ENCODE measurements at places on chromosomes 1 and 21.

- DNase-seq: peak; percentile 61
These were observed 17.6 kb downstream of the FCRL4 start for GRCh38 chr1:157580179-157580827.

GRCh38 chr1:235648407-235648907 lies 1.1 kb downstream of the GNG4 start:
- no peak for DNase-seq

GRCh38 chr1:206514813-206515387 lies 7.6 kb downstream of the RASSF5 start:
- no peak for DNase-seq

- no peak for DNase-seq
These were observed 90.4 kb downstream of the APP start for GRCh38 chr21:26080211-26080610.

- DNase-seq: no peak
These were observed 62.2 kb upstream of the PAX7 start for GRCh38 chr1:18568489-18568888.

DNA sequence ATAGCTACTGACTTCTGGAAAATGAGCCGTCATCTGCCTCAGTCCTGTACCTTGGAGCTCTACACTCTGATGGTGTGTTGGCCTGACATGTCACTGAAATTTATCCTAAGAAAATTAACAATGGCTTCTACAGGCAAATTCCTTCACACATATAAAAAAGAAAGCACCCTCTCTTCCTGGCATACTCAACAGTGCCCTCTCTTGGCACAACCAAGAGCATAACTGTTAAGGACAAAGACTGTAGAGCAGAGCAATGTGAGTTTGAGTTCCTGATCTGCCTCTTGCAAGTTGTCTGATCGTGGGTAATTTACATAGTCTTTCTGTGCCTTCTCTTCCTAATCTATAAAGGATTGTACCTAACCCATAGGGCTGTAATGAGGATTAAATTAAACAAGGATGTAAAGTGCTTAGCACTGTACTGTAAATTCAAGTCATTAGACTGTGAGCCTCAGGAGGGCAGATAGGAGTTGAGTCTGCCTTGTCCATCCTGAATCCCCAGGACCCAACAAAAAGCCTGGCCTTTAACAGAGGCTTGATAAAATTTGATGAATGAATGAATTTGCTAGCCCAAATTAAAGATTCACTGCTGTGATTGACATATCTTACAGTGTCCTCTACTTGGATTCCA lies 83.5 kb downstream of the SYF2 start:
- DNase-seq: peak; percentile 84

DNA sequence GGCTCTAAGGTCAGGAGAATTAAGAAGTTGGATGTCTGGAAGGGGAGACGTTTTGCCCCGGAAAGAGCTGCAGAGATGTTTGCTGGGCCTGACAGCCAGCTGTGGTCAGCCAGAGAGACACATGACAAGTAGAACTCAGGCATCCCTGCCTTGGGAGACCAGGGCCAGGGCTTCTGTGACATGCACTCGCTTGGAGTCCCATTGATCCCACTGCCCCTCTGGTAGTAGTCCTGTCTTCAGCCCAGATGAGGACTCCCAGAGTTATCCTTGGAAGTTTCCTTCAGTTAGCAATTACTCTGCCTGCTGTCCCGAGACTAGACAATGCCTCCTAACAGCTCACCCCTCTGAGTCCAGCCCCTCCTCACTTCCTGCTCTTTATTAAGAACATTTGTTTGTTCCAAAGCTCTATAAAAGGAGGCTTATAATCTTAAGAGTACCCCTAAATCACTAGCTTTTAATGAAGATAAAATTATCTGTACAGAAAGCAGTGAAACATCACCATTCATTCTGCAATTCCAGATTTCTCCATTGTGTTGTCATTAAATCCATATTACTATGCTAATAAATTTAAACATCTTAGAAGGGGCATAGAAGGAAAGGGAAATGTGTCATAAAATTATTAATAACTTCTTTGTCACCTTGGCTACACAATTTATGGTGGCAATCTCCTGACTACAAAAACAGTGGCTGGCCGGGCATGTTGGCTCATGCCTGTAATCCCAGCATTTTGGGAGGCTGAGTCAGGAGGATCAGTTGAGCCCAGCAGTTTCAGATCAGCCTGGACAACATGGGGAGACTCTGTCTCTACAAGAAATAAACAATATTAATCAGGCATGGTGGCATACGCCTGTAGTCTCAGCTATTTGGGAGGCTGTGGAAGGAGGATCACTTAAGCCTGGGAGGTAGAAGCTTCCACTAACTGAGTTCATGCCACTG lies 94.2 kb downstream of the KCNK1 start:
- DNase-seq: no peak

DNA sequence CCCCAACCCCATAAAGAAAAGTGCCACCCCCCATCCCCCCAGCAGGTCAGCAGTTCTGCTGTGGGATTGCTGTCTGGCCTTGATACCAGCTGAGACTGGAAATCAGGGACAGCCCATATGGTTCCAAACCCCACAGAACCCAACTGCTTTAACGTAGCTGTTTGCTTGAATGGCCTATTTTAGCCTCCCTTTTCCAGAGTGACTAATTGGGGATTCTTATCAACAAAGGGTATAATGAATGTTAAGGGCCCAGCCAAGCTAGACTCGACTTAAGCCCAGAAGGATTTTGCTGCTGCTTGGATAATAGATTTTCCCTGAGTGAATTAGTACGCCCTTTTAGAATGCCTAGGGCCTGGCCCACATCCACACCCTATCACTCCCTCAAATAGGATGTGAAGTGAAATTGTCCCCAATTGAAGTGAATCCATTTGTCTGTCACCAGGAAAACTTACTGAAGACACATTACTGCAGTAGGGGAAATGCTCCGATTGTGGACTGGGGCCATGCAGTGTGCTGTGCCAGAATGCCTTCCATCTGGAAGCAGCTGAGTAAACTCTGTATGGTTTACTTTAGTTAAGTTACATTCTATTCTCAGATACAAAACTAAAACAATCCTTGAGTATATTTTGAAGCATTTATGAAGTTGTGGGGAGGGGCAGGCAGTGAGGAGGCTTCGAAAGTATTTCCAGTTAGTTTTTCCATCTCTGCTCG lies 156.9 kb downstream of the DHRS3 start:
- no peak for DNase-seq

DNA sequence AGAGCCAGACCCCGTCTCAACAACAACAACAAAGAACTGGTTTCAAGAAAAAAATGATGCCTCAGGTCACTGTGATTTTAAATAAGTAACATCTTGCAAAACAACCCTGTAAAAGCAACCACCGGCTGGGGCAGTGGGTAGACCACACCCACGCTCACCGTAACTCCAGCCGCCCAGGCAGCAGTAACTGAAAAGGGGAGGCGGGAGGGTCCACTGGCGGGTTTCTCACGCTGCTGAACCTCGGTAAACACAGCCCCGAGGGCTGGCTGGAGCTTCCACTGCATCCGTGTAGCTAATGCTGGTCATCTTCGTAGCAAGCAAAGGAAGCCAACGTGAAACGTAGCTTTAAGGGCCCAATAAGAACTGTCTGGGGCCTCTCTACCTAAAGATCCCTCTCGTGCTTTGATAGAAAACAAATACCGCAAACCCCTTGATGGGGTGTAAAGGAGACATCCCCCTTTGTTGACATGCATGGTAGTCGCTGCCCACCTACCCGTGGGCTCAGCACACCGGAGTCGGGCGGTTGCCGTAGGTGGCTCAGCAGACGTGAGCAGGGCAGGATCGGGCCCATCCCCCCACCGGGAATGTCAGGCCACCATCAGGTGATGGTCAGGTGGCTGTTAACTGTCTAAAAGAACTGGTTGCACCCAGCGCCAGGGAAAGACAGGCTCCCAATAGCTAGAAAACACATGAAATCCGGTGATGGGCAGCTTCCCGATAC lies 4.2 kb downstream of the C1orf159 start:
- DNase-seq: no peak

GRCh38 chr1:244862354-244862698 lies 2.0 kb downstream of the HNRNPU start:
- peak; percentile 36 for DNase-seq

DNA sequence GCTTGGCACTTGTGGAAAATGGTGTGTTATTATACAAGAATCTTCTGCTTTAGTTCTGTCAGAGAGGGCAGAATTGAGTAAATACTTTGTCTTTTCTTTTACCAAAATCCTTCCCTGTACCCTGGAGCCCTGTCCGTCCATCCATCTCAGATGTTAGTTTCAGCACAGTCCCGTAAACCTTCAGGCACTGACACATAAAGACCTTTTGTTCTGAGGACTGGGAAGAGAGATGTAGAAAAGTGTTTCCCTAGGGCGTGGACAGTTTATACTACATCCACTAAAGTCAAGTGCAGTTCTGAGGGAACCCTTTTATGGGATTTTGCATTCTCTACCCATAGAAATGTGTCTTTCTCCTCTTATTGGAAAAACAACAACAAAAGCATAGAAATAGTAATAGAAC lies 162.4 kb downstream of the PDE4B start:
- no peak for DNase-seq

- DNase-seq: no peak
These were observed 73.1 kb downstream of the KIF1B start for GRCh38 chr1:10283318-10283984.

DNA sequence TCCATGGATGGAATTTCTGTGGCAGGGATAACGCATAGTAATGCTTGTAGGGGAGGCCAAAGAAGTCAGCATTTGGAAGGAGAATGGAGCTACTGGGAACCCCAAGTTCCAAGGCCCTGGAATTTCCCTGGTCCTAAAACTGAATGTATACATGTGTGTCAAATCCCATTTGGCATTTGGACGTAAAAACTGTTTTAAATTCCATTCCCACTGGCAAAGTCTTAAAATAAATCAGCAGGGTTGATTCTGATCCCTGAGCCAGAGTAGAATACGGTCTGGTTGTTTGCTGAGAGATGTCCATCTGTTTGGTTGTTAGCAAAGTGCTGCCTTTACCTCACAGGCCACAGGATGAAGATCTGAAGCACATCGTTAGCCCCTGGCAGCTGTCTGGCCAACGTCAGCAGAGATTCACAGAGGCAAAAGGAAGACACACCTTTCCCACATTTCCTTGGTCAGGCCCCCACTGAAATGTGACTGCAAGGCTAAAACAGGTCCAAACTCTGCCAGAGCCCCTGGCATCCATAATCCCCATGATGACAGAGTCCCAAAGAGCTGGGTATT lies 62.2 kb downstream of the GORAB start:
- no peak for DNase-seq

DNA sequence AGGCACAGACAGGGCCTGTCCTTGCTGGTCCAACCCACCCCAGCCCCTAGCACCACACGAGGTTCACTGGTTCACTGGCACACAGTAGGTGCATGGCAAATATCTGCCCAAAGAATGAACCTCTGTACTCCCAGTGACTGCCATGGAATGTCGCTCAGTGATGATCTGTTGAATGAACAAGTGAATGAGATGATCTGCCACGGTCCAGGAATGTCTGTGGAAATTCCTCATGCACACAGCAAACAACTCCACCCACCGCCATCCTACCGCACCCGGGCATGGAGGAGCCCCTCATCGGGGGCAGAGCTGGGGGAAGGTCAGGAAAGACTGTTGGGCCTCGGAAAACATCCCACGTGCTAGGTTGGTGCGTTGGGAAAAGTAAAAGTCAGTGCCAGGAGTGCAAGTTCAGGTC lies 1.7 kb downstream of the HSPG2 start:
- no peak for DNase-seq

GRCh38 chr1:97270508-97271307 lies 549.1 kb downstream of the PTBP2 start:
- DNase-seq: peak; percentile 34

DNA sequence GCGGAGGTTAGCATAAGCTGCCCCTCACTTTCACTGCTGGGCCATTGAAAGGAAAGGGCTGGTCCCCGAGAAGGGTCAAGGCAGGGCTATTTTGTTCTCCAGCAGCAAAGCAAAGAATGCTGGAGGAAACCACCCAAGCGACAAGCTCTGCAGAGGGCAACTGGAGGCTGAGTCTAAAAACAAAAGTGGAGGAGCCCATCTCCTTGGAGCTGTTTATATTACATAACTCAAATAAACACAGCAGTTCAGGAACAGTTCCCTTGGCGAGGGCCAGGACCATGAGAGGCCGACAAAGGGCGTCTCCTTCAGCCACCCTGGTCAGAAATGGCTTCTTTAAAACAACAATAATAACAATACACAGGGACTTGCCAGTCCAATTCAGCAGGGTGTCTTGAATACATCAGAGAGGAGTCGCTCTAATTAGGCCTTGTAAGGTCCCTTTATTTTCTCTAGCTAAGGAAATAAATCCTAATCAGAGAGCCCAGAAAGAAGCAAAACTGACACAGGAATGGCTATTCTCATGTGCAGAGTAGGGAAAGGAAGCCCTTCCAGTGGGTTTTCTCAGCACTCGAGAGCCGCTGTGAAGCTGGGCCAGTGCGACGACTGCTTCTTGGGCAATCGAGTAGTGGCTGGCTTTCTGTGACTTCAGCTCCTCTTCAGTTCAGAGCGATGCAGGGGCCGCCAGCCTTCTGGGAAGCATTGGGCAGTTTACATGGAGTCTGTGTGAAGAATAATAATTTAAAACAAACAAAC lies 57.0 kb upstream of the TARBP1 start:
- no peak for DNase-seq

- DNase-seq: no peak
These were observed 247.0 kb downstream of the PTBP2 start for GRCh38 chr1:96968541-96968940.
